ENCODE measurements at places on chromosomes 7 and 10.

DNA sequence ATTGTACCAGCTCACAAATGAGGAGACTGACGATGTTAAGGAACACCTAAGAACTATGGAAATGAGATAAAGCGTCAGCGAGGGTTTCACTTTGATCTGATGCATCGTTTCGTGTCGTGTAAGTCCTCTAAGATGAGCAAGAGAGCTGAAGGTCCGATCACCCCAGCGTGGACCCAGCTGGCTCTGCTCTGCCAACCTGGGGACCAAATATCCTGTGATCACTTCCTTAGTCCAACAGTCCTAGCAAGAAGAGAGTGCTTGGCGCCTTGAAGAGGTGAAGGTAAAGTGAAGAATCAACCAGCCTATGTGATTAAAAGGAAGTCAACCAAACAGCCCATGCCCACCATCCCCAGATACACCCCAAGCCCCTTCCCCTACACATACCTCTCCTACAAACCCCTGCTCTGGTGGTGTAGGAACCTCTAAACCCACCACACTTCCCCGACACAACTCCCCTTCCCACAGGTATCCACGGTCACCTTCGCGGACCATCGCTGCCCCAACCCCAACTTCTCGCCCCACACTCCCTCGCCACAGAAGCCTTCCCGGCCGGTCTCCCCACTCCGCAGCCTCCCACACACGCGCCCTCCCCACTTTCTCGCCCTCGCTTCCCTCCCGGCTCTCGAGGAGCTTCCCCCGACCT, 722 bp downstream of the UPF2 start:
- no peak for DNase-seq

- DNase-seq: no peak
Measured at GRCh38 chr7:156875766-156876165, 17.2 kb downstream of the LMBR1 start.

DNA sequence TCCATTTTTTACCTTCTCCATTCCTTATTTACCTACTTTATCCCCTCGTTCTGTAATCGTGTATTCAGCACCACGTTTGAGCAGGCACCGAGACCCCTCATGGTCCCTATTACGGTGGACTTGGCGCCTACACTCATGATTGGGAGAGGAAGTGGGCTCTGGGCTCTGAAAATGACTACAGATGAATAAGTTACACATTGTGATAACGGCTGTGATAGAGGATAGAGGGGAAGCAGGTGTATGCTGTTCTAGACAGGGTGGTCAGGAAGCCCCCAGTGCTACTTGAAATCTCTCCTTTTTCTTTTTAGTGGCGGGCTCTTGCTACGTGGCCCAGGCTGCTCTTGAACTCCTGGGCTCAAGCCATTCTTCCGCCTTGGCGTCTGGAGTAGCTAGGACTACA, 59.8 kb downstream of the CAMK1D start:
- no peak for DNase-seq

DNA sequence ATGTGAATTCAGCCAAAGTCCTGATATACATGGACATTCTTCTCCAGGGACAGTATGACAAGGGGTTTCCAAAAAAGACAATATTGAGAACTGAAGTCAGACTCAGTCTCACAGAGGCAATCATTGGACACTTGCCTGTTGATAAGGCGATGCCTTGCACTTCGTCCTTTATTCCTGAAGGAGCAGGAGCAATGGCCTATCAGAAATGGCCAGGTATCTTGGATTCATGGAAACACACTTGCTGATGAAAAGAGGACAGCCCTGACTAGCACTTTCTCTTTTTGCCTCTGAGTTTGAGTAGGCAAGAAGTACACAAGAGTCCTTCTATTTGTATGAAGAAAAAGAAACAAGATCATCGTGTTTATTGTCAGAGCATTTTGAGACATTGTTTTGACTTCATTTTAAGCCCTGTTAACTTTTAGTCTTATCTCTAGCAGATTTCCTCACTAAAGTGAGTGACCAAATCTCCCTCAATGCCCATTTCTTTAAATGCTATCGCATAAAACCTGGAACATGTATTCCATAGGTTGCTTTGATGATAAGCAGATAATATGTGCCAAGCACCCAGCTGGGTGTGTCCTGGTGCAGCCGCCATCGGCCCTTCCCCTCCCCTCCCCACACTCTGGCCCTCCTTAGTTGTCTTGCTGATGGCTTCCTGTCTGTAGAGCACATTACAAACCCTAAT, 26.6 kb downstream of the ST8SIA6 start:
- DNase-seq: no peak

- DNase-seq: no peak
Measured at GRCh38 chr7:53315981-53316380, 280.5 kb downstream of the POM121L12 start.

DNA sequence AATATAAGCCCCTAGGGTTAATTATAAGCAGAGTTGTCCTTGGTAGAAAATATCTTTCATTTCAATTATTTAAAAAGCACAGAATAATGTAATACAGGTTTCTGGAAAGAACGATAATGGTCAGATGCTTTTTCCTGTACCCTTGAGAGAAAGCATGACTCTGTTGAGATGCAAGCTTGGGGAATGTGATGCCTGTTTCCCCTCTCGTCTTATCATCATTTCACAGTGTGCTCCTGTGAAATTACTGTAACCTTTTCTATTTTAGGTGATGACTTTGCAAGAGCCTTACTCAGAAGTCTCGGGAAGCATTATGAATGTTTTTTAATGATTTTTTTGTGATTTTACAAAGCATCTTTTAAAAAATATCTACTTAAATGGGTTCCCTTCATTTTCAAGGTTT, 243.0 kb downstream of the POLR1F start:
- DNase-seq: no peak

- DNase-seq: no peak
Measured at GRCh38 chr7:155705623-155706360, 61.3 kb downstream of the RBM33 start.

DNA sequence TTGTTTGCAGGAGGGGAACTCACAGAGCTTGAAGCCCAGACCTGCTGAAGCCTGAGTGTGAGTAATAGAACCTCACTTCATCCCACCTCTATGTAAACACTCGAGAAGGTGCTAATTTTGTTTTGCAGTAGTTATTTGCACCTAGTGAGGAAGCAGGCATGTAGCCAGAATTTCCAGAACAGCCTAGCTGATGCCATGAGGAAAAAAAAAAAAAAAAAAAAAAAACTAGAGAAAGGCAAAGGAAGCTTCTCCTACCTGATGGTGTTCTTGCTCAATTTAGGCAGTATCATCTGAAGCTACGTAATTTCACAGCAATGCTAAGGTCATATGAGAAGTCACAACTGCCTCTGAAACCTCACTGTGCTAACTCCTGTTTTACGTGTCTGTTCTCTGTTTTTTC, 13.6 kb upstream of the GPR37 start:
- DNase-seq: no peak

GRCh38 chr7:139339025-139339424, 2.1 kb upstream of the FMC1 start:
- DNase-seq: no peak

- no peak for DNase-seq
Measured at GRCh38 chr7:101106386-101106785, 20.5 kb upstream of the SERPINE1 start.

GRCh38 chr10:47458466-47459154, 25.3 kb downstream of the ANXA8 start:
- DNase-seq: no peak

DNA sequence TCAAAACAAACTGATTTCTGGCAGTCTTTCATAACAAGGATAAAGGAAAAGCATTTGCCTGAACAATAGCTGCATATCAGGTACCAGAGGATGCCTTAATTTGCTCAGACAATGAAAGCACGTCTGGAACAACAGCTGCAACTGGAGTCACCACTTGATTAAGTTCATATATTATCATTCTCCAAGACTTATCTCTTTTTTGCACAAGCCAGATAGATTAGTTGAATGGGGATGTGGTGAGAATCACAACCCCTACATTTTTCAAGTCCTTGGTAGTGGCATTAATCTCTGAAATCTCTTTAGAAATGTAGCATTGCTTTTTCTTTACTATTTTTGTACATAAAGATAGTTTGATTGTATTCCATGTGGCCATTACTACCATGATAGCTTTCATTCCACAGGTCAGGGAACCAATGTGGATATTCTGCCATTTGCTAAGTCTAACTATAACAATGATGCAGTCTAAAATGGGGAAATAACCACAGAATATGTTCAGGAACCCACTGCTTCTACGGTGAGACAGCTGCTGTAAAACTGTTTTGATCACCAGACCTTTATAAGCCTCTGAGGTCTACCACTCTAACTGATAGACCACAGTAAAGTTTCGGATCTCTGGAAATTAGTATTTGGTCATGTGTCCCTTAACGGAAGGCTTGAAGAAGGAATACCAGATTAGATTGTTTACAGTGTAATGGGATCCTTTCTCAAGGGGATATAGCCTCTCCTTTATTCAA, 1176.2 kb downstream of the DNAJB9 start:
- no peak for DNase-seq

DNA sequence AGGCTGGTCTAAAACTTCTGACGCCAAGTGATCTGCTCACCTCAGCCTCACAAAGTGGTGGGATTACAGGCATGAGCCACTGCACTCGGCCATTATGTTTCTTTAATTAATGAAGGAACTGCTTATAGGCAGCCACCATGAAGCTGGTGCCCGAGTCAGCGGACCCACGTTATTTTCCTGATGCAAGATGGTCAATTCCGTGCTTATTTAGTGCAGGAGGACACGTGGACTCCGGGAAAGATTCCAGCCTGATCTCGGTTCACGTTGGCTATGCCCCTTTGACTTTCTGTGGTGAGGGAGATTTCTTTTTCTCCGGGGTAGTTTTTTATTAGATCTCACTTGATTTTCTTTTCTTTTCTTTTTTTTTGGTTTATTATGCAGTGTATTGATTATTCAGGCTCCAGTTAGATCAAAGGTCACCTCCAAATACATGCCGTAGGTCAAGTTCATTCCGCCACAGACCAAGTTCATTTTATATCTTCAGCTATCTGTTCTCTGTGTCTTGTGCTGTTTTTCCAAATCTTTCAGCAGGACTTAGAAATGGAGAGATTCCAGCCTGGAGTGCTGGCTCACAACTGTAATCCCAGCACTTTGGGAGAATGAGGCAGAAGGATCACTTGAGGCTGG, 8.3 kb downstream of the CAMK1D start:
- no peak for DNase-seq

All from esophagus muscularis mucosa (tissue), 4 donors.